Common myeloid progenitor, CD34-positive (primary cell): ENCODE measurements at places on chromosomes 1 and 21.

DNA sequence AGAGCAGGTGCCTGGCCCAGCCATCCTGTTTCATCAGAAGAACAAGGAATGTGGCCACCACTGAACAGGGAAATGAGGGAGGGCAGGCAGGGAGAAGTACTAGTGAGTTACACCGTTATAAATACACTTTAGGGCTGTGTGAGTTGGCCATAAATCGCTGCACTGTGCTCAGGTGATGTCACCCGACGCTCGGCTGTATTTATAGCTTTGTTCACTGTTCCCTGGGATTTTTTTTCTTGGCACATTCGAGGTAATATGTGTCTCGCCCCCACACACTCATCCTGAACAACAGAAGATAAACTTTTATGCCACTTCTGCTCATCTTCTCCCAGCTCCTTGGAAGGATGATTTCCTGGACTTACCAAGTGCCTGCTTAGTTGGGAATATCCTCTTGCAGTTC is 9.0 kb upstream of the KIRREL1 start:
- DNase-seq, result no peak

- no peak for DNase-seq
Observed at GRCh38 chr1:47785561-47786271, 211.5 kb downstream of the TRABD2B start.

- no peak for DNase-seq
Observed at GRCh38 chr1:88284666-88285366, 399.3 kb upstream of the PKN2 start.

- DNase-seq, result no peak
Observed at GRCh38 chr1:107467286-107467685, 326.4 kb downstream of the NTNG1 start.

- DNase-seq, result no peak
Observed at GRCh38 chr1:17200756-17201155, 4.2 kb upstream of the PADI1 start.

DNA sequence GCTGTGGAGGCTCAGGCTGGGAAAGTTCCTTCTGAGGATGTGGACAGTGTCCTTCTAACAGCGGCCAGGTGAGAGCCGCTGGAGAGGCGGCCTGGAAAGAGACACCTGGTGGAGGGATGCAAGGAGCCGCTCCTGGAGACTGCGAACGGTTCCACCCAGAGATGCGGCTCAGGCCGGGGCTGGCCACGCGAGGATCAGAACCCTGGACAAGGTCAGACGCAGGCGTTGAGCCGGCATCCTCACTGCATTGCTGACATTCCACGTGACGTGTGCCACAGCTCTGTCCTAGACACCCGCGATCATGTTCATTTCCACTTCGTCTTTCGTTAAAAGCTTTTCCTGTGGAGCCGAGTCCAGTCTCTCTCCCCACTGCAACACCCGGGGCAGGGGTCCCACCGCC is 28.8 kb downstream of the CFAP74 start:
- no peak for DNase-seq

DNA sequence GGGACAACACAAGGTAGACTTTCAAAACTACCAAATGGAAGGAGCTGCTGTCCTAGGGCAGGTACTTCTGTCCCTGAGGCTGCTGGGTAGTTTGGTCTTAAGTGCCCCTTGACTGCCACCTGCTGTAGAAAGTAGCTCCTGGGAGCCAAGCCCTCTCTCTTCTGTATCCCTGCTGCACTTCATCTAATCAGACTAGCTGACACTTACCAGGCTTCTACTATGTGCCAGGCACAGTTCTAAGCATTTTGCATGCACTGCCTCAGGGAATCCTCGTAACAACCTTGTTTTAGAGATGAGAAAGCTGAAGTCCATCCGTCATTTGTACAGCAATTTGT is 15.9 kb upstream of the SRSF4 start:
- DNase-seq, result peak; percentile 75

DNA sequence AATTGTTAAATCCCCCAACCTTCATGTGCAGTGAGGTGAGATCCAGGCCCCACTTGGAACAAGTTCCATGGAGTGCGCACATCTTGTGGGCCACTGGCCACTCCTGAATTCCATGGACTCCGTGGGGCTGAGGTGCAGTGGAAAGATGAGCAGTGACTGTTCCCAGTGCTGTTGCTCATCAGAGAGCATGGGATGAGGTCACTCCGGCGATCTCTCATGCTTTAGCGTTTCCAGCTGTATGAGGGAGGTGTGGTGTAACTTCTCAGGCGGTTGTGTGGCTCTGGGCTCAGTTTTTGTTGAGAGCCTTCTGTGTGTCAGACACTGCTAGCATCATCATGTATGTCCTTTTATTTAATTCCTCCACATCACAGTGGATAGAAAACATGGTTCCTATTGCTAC is 96.2 kb downstream of the GALNT2 start:
- DNase-seq, result no peak

GRCh38 chr1:169113613-169114119 is 7.2 kb downstream of the ATP1B1 start:
- DNase-seq, result no peak

- peak; percentile 89 for DNase-seq
Observed at GRCh38 chr1:245153081-245153551, 1.7 kb upstream of the KIF26B start.

DNA sequence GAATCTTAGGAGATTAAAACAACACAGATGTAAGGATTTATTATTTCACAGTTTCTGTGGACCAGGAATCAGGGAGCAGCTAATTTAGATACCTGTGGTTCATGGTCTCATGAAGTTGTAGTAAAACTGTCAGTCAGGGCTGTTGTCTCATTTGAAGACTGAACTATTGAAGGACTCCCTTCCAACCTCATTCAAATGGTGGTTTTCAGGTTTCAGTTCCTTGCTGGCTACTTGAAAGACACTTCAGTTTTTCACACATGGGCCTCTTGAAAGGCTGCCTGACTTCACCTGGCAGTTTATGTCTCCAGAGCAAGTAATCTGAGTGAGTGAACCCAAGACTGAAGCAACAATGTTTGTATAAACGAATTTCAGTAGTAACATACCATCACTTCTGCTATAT is 915.9 kb downstream of the PLA2G4A start:
- DNase-seq, result no peak

DNA sequence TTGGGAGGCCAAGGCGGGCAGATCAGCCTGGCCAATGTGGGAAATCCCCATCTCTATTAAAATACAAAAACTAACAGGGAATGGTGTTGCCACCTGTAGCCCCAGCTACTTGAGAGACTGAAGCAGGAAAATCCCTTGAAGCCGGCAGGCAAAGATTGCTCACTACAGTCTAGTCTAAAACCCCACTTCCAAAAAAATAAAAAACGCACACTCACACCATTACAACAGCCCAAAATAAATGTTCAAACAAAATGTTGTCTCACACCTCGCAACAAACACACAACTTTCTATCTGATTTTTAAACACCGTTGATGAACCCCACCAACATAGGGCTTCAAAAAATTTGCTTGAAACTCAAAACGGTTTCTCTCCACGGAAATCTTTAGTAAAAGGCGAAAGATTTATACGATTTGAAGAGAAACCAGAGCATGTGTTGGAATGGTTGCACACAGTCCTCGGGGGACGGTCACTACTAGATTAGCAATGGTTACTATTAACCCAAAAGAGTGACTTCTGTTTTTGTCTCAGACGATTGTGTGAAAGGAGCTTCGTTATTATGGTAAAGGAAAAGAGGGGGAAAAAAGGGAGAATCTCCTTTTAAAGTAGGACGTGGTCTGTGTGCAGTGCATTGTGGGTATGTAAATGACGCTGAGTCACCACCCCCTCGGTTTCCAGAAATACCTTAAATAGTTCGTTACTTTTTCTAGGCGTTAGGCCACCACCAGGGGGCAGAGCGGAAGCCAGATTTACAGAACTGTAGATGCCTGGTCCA is at the start of gene RNU5D-1:
Gene RNU5D-1, minus strand, starts transcription at position 430 of the 772 bp plus-strand sequence.
- peak; percentile 98 for DNase-seq

- no peak for DNase-seq
Observed at GRCh38 chr1:9538669-9539164, 548 bp upstream of the SLC25A33 start.

GRCh38 chr1:106817575-106817974 is 238.9 kb upstream of the PRMT6 start:
- no peak for DNase-seq

- no peak for DNase-seq
Observed at GRCh38 chr1:232184561-232185530, 445.1 kb downstream of the SIPA1L2 start.

DNA sequence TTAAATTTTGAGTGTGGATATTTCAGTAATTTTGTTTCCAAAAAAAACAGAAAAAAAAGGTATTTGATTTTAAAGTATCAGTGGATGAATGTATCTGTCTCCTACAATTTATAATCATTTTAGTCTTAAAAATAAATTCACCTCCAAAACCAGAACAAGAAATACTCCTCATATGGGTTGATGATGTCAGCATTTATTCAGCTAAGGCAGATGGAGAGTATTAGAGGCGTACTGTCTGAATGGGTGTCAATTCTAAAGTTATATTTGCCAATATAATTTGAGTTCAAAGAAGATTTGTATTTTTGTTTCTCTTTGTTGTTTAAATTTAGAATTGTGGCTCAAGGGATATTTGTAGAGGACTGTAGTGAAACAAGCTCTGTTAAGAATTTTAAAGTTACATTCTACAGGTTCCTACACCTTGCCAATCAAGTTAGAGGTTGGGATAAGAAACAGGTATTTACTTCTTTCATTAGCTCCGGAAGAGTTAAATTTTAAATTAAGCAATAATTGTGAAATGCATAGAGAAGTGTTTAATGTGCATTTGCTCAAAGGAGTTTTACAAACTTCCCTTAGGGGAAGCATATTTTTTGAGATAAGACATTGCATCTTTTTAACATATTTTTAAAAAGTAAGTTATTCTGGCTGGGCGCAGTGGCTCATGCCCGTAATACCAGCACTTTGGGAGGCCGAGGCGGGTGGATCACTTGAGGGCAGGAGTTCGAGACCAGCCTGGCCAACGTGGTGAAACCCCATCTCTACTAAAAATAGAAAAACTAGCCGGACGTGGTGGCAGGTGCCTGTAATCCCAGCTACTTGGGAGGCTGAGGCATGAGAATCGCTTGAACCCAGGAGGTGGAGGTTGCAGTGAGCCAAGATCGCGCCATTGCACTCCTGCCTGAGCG is 1.2 kb downstream of the PLA2G4A start:
- peak; percentile 63 for DNase-seq

GRCh38 chr1:39387452-39387851 is 104.0 kb upstream of the BMP8A start:
- DNase-seq, result no peak

- no peak for DNase-seq
Observed at GRCh38 chr1:110234691-110235090, 24.6 kb downstream of the KCNC4 start.
